ENCODE measurements at places on chromosomes 6 and 20.

DNA sequence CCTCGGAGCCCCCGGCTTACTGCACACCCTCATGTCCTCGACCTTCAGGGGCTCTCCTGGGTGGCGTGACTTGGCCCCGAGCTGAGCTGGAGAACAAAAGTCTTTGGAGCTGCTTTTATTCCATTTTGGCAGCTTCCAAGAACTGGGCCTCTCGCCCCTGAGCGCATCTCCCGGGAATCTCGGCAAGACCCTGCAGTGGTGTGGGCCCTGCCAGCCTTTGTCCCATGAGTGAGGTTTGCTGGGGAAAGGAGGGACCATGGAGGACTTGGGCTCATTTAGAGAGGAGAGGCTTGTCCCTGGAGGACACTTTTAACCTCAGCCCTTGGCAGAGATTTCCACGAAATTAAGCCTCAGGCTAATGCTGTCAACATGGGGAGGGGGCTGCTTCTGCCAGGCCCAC lies 62.3 kb upstream of the SLCO4A1 start:
- DNase-seq, result no peak

- no peak for DNase-seq
Measured at GRCh38 chr6:154737424-154737823, 4.2 kb downstream of the SCAF8 start.

DNA sequence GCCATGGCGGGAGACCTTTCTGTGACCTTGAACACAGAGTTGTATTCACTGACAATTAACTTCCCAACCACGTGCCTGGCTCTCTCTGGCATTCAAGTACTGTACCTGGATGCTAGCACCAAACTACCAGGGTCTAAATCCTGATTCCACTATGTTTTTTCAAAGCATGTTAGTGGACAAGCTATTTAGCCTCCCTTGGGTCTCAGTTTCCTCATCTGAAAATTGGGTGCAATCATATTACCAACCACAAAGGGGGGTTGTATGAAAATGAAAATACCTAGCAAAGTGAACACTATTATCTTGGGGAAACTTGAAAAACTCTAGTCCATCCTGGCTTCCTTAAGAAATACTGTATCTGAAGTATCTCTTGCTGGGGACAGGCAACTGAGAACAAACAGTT lies 308.7 kb upstream of the SGK1 start:
- DNase-seq, result no peak

DNA sequence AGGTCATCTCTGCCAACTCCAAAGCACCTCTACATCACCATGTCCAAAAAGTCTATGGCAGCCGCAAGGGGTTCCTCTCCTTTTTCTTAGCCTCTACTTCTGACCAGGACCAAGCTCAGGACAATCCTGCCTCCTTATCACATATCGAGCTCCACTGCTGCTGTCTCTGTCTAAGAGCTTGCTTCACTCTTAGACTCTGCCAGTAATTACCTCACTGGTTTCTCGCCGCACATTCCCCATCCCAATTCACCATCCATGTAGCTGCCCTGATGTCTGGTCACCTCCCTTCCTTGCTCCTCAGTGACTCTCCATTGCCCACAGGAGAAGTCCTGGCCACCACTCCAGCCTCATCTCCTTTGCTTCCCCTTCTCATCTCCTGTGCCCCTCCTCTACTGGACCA lies 24.1 kb upstream of the PI16 start:
- DNase-seq, result no peak

- DNase-seq, result no peak
Measured at GRCh38 chr6:42742116-42742894, 3.6 kb downstream of the TBCC start.
